ENCODE measurements at places on chromosomes 7 and 10.

DNA sequence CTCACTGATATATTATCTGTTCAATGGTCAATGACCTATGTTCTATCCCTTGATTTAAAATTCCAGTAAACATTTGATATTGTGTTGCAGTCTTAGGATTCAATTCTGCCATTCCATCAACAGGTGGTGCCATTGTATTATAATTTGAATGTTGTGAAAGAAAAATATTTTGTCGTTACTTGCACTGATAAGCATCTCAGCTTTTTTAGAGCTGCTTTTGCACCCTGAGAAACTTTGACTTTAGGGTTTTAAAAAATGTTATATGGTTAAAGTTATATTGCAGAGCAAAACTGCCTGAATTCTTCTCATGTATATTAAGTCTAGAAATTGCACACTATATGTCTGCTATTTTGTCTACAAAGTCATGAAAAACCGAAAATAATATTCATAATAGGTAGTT lies 18.8 kb upstream of the MINDY3 start:
- DNase-seq, result no peak

GRCh38 chr10:50421026-50421719 lies 169.9 kb upstream of the ASAH2 start:
- DNase-seq, result no peak

DNA sequence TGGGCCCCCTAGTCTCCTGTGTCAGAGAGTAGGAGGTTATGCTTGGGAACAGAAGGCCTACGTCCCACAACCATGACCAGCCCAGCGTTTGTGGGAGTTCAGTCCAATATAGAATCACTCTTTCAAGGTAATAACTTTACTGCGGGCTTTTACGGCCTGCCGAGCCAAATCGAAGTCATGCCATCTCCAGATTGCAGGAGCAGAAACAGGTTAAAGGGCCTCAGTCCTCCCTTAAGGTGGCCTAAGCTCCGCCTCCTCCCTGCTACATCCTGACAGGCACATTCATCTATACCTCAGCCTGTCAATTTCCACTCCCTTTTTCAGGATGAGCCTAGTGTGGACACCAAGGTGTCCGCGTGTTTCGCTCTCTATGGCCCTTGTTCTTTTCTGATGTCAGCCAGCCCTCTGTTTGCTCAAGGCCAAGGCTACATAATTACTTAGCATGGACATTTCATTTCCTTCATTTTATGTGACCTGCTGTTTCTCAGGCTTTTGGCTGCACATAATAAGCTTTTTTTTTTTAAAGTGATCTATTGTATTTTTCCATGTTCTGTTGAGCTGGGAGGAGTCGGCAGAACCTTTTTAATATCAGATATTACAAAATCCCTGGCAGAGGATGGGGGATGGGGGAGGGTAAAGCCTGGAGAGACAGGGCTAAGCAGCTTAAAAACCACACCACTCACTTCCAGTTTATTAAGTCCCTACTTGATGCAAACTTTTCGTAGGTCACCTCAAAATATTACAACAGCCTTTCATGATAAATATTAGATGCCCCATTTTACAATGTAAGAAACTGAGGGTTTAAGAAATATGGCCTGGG lies 84.6 kb downstream of the CACNB2 start:
- no peak for DNase-seq

DNA sequence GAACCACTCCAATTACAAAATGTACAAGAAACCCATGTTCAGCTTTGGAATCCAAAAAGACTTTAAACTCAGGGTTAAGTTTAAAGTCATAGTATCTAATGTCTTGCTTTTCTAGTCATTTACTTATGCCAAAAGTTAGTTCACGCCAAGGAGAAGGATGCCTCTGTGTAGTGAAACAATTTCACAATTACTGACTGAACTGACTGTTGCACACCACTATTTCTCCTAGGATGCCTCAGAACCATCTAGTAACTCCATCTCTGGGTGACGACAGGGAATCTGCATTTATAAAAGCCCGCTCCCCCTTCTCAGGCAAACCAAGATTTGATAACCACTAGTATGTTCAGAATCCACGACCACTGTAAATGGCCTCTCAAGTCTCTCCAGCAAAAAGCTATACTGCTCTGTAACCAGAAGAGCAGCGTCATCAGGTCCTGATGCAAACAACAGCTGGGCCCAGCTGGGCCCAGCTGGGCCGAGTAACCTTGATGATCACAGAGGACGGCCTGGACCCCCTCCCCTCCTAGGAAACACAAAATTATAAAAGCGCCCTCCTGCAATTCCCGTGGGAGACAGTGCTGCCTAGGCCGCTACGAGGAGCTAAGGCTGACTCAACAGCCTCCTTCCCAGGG lies 680 bp upstream of the ADO start:
- DNase-seq, result no peak

- no peak for DNase-seq
These were observed 2.6 kb downstream of the HOXA9 start for GRCh38 chr7:27162561-27163287.

DNA sequence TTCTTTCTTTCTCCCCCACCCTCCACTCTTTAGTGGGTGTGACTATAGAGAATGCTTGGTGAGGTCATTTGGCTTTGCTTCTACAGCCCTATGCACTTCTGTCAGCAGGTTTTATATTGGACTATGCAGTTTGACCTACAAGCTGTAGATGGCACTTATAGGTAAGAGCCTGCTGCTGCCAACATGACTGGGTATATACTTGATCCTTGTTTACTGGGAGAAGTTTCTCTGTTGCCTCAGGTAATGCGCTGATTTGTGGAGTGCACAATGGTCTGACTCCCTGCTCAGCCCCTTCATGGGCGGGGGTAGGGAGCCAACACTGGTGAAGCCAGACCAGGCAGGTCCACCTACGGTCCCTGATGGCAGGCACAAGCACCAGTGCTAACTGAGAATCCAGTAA lies 33.7 kb upstream of the C7orf33 start:
- no peak for DNase-seq

DNA sequence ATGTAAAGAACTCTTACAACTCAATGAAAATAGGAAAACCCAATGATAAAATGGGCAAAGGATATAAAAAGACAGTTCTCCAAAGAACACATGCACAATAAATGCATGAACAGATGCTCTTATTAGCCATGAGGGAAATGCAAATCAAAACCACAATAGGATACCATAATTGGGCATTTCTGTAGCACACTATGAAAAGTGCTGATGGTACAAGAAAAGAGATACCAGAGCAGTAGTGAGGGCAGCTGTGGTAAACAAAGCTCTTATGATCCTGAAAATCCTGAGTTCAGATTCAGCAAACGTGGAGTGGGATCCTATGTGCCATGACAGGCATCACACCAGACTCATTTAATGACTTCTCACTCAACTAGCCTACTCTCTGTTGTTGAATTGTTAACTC lies 96.7 kb upstream of the SLC25A13 start:
- no peak for DNase-seq

GRCh38 chr7:116727432-116728009 lies 55.5 kb downstream of the MET start:
- DNase-seq, result no peak

DNA sequence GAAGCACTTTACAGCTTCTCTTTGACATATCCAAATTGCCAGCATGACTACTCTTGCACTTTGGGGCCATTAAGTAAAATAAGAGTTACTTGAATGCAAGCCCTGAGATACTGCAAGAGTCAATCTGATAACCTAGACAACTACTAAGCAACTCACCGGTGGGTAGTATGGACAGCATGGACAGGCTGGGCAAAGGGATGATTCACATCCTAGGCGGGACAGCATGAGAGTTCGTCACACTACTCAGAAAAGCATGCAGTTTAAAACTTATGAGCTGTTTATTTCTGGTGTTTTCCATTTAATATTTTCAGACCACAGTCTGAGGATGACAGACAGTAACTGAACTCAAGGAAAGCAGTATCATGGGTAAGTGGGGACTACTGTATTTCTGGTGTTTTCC lies 84.0 kb downstream of the ORC5 start:
- no peak for DNase-seq

GRCh38 chr10:114957673-114958072 lies 19.7 kb downstream of the TRUB1 start:
- no peak for DNase-seq

DNA sequence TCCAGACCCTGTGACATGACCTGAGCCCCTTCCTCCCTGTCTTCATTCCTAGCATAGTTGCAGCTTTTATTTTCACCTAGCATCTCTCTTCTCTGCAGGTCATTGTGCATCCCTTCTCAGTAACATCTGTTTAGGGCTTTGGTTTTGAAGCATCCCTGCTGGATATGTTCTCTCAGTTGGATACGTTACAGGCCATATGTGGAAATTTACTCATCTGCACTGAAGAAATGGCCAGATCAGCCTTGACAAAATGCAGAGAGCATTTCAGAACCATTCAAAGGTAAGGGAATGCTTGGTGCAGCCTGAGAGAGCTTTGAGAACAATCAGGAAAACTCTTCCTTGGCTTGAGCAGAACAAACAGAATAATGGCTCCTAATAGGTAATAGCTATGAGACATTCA lies 647.0 kb downstream of the KCNMA1 start:
- no peak for DNase-seq

GRCh38 chr10:129179972-129180678 lies 286.9 kb upstream of the MGMT start:
- no peak for DNase-seq

GRCh38 chr7:158032561-158033115 lies 555.0 kb downstream of the PTPRN2 start:
- no peak for DNase-seq

DNA sequence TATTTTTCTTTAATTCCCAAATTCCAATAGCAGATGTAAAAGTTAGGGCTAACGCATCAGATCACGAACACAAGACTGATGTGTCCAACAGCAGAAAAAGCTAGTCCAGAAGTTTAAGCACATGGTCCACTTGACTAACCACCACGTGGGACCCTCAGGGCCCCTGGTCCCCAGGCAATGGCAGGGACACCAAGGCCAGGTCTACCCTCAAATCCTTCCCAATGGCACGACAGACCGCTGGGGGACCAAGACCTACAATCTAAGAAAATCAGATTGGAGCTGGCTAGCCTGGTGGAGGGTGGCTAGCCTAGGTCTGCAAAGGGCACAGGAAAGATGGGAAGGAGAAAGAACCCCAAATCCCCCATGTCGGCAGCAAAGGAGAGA lies 1.5 kb downstream of the GIGYF1 start:
- no peak for DNase-seq

GRCh38 chr7:101903515-101903868 lies 86.1 kb downstream of the CUX1 start:
- no peak for DNase-seq

- DNase-seq, result no peak
These were observed 5.6 kb downstream of the DENND11 start for GRCh38 chr7:141696348-141696747.

DNA sequence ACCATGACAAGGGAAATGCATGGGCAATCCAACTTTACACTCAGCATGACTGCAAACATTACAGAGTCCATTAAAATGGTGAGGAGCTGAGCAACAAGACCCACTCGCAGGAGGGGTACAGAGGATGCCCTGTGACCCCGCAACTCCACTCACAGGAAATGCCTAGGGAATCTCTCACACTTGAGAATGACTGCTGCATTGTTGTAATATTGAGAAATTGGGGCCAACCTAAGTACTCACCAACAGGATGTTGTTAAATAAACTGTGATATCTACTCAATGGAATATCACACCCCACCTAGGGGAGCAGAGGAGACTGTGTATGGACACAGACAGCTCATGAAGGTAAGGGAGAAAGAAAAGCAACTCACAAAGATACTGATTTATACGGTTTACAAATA lies 53.4 kb upstream of the CAMK2B start:
- DNase-seq, result no peak

- no peak for DNase-seq
These were observed 210.1 kb downstream of the AUTS2 start for GRCh38 chr7:69808391-69808790.

DNA sequence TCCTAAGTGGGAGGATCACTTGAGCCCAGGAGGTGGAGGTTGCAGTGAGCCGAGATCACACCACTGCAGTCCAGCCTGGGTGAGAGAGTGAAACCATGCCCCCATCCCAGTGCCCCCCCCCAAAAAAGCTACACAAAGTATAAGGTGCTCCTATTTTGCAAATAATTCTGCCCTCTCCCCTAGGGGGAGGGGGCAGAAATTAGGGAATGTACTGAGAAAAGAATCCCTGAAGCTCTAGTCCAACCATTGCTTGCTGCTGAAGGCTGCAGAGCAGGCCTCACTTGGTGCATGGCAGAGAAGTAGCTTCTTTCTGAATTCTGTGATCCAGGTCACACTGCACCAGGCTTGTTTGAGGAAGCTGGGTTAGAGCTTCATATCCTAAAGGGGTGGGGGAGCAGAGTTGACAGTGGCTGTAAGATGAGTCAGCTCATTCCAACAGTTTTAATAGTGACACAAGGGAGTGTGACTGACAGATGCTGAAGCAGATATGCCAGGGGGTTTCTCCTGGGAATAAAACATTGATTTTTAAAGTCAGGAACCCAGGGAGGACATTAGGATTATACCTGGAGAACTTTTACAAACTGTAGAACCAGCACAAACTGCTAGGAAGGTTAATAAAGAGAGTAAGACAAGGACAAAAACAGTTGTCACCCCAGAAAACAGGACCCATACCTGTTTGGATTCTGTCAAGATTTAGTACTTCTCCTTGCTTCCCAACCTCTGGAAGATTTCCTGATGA lies 32.8 kb upstream of the STRIP2 start:
- no peak for DNase-seq

DNA sequence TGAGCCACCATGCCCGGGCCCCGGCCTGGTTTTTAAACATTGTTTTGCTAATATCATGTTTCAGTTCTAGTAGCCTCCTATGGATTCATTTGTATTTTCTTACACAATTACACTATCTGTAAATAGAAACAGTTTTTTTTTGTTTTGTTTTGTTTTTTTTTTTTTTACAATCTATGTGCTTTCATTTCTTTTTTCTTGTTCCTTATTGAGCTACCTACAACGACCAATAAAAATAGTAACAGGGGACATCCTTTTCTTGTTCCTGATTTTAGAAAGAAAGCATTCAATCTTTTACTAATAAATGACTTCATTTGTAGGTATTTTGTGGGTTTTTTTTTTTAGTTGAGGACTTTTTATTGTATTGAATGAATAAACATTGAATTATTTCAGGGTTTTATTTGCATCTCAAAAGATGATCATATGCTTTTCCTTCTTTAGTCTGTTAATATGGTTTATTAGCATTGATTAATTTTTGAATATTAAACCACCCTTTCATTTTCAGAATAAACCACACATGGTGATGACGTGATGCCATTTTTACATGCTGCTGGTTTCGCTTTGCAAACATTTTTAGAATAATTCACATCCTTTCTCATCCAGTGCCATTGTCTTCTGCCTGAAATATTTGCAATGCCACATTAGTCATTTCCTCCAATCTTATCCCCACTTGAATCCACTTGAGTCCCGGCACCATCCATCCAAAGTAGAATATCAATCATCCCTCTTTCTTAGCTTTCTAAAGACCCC lies 18.1 kb upstream of the AKR1E2 start:
- DNase-seq, result no peak

- no peak for DNase-seq
These were observed 17.9 kb upstream of the TIAL1 start for GRCh38 chr10:119614686-119615085.

- no peak for DNase-seq
These were observed 97.0 kb upstream of the DDC start for GRCh38 chr7:50662041-50662694.

- no peak for DNase-seq
These were observed 1194.4 kb upstream of the SORCS1 start for GRCh38 chr10:108358912-108359311.

GRCh38 chr7:4297165-4297917 lies 384.8 kb upstream of the FOXK1 start:
- DNase-seq, result no peak
